ENCODE measurements at places on chromosomes 3 and 15.

GRCh38 chr15:99732751-99733267, 428 bp downstream of the LYSMD4 start:
- H3K4me1 ChIP-seq = peaks cover 10% of the 10 kb centered on the region
- H3K27me3 ChIP-seq = no peaks in the 10 kb centered on the region
- no peak for DNase-seq
- no peak overlapping the region for H3K27ac ChIP-seq
- H3K4me3 ChIP-seq = peak overlapping the region; percentile 77

GRCh38 chr15:68126396-68126795, 72.3 kb downstream of the PIAS1 start:
- no peaks in the 10 kb centered on the region for H3K27me3 ChIP-seq
- peaks cover 21% of the 10 kb centered on the region for H3K4me1 ChIP-seq
- H3K4me3 ChIP-seq = no peak overlapping the region
- no peak for DNase-seq
- no peak overlapping the region for H3K27ac ChIP-seq

- no peak overlapping the region for H3K4me3 ChIP-seq
- peak overlapping the region; percentile 68 for H3K27ac ChIP-seq
- peaks cover 19% of the 10 kb centered on the region for H3K4me1 ChIP-seq
- no peak for DNase-seq
Measured at GRCh38 chr3:9251055-9251786, 1.8 kb upstream of the SRGAP3 start.

GRCh38 chr15:58771621-58772250, 634 bp downstream of the MINDY2 start:
- H3K4me1 ChIP-seq = peaks cover 6% of the 10 kb centered on the region
- no peak overlapping the region for H3K4me3 ChIP-seq
- H3K36me3 ChIP-seq = no peaks in the 10 kb centered on the region
- H3K27ac ChIP-seq = peak overlapping the region; percentile 90
- no peaks in the 10 kb centered on the region for H3K27me3 ChIP-seq

- H3K27me3 ChIP-seq = peaks cover 4% of the 10 kb centered on the region
- H3K36me3 ChIP-seq = no peaks in the 10 kb centered on the region
- no peak overlapping the region for H3K27ac ChIP-seq
- no peak overlapping the region for H3K4me3 ChIP-seq
Measured at GRCh38 chr3:178673529-178673928, 137.3 kb downstream of the KCNMB2 start.

GRCh38 chr3:22244761-22245521, 493.9 kb upstream of the ZNF385D start:
- no peaks in the 10 kb centered on the region for H3K36me3 ChIP-seq
- no peak overlapping the region for H3K4me3 ChIP-seq
- no peaks in the 10 kb centered on the region for H3K4me1 ChIP-seq
- H3K27me3 ChIP-seq = no peaks in the 10 kb centered on the region
- H3K27ac ChIP-seq = no peak overlapping the region
- DNase-seq = no peak

GRCh38 chr3:59733041-59733809, 683.4 kb upstream of the CFAP20DC start:
- H3K4me3 ChIP-seq = no peak overlapping the region
- H3K36me3 ChIP-seq = peaks cover 2% of the 10 kb centered on the region
- DNase-seq = no peak
- peaks cover 7% of the 10 kb centered on the region for H3K4me1 ChIP-seq

DNA sequence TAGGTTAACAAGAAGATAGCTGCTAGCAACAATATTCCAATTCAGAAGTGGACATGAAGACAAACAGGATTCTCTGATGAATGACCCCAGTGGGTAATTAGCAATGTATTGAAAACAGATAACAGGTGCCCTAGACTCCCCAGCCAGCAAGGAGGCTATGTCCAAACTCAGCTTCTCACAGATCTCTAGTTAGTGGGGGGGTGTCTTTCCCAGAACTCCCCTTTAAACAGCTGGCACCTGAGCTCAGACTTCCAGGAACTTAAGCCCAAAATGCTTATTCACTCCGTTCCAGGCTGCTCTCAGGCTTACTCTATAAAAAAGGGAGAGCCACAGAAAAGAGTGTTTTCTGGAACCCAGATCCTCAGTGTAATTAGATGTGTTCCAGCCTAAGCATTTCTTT, 423.0 kb upstream of the THBS1 start:
- H3K36me3 ChIP-seq = no peaks in the 10 kb centered on the region
- no peak for DNase-seq
- H3K4me3 ChIP-seq = no peak overlapping the region

GRCh38 chr3:148823026-148823425, 4.6 kb upstream of the CPB1 start:
- H3K4me1 ChIP-seq = no peaks in the 10 kb centered on the region
- no peaks in the 10 kb centered on the region for H3K36me3 ChIP-seq
- no peak overlapping the region for H3K4me3 ChIP-seq
- H3K27me3 ChIP-seq = peaks cover 17% of the 10 kb centered on the region
- no peak for DNase-seq

DNA sequence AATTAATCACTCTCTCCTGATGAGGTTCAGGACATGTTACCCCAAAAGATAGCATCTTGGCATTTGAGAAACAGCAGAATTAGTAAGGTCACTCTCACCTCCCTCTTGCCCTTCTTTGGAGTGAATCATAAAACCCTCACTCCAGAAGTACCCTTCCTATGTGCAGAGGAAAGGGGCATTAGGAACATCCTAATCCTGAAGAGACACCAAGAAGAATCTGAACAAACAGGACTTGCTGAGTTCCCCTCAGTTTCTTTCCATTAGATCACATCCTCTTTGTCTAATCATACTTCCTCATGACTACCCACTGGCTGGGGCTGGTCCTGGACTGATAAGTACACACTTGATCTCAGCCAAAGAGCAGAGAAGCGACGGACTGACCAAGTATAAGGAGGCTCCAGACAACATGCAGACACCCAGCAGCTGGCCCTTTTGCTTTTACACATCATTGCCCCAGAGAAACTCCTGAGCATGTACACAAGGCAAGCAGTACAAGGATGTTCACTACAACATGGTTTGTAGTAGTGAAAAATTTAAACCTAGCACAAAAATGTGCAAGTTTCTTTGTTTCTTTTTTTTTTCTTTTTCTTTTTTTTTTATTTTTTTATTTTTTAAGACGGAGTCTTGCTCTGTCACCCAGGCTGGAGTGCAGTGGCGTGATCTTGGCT, 15.0 kb upstream of the TM6SF1 start:
- no peak overlapping the region for H3K27ac ChIP-seq
- no peak for DNase-seq
- peaks cover 4% of the 10 kb centered on the region for H3K4me1 ChIP-seq
- no peak overlapping the region for H3K4me3 ChIP-seq
- H3K36me3 ChIP-seq = peaks cover 3% of the 10 kb centered on the region

DNA sequence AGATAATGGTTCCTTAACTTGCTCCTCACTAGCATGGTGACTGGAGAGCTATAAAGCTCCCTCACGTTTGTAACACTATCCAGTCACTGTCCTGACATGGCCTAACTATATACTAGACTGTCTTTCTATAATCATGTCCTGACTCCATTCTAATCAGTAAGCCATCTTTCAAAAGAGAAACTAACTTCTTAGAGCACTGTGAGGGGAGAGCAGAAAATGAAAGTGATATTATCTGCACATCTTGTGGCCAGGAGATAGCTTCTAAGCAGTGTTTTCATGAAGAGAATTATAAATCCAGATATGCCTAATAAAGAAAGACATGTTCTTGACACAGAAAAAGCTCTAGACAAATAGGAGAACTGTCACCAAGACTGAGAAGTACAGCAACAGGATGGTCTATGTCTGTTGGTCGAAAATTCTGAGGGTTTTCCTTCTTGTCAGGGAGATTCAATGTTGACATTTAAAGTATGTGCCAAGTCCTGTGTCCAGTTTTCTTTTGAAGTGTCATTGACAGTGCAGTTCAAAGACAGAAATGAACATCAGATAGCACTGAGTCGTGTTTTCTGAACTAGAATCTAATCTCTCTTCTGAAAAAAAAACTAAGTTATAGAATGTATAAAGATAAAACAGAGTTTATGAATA, 230.6 kb upstream of the PEX5L start:
- H3K27ac ChIP-seq = peak overlapping the region; percentile 2
- peaks cover 5% of the 10 kb centered on the region for H3K4me1 ChIP-seq
- DNase-seq = no peak
- H3K27me3 ChIP-seq = no peaks in the 10 kb centered on the region
- peak overlapping the region; percentile 25 for H3K4me3 ChIP-seq

DNA sequence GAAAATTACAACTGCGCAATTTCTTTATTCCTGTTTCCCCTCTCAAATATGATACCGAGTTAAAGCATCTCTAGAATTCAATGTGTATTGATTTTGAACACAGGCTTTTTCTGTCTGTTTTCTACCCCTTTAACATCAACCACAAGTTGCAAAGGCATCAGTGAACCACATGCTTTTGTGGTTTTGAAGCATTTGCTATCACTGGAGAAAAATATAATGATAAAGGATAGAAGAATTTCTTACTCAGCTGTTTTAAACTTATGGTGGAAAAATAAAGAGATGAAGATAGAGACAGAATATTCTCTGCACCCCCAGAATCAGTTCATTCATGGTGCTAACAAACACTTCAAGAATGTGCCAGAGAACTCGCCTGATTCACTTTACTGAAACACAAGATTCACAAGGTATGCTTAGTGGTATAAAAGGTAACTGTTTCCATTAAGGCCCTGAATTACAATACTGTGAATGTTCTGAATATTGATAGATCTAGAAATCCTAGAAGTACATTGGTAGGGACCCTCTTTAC, 9.5 kb upstream of the DPPA4 start:
- H3K4me1 ChIP-seq = no peaks in the 10 kb centered on the region
- DNase-seq = no peak
- H3K4me3 ChIP-seq = no peak overlapping the region
- H3K27me3 ChIP-seq = peaks cover 7% of the 10 kb centered on the region
- H3K36me3 ChIP-seq = no peaks in the 10 kb centered on the region

GRCh38 chr15:56369234-56369633, 4.0 kb downstream of the TEX9 start:
- peaks cover 61% of the 10 kb centered on the region for H3K27me3 ChIP-seq
- no peaks in the 10 kb centered on the region for H3K36me3 ChIP-seq
- no peak overlapping the region for H3K27ac ChIP-seq
- no peak overlapping the region for H3K4me3 ChIP-seq

GRCh38 chr15:76024021-76024768, 12.0 kb upstream of the NRG4 start:
- H3K27ac ChIP-seq = no peak overlapping the region
- DNase-seq = no peak
- H3K4me1 ChIP-seq = no peaks in the 10 kb centered on the region
- peaks cover 2% of the 10 kb centered on the region for H3K36me3 ChIP-seq
- H3K4me3 ChIP-seq = no peak overlapping the region

- H3K27me3 ChIP-seq = no peaks in the 10 kb centered on the region
- peak overlapping the region; percentile 99 for H3K27ac ChIP-seq
Measured at GRCh38 chr3:115659253-115660220, 36.2 kb downstream of the GAP43 start.
